ENCODE measurements at places on chromosomes 4 and X.

- DNase-seq: no peak
Observed at GRCh38 chrX:11352296-11352741, 59.1 kb downstream of the AMELX start.

DNA sequence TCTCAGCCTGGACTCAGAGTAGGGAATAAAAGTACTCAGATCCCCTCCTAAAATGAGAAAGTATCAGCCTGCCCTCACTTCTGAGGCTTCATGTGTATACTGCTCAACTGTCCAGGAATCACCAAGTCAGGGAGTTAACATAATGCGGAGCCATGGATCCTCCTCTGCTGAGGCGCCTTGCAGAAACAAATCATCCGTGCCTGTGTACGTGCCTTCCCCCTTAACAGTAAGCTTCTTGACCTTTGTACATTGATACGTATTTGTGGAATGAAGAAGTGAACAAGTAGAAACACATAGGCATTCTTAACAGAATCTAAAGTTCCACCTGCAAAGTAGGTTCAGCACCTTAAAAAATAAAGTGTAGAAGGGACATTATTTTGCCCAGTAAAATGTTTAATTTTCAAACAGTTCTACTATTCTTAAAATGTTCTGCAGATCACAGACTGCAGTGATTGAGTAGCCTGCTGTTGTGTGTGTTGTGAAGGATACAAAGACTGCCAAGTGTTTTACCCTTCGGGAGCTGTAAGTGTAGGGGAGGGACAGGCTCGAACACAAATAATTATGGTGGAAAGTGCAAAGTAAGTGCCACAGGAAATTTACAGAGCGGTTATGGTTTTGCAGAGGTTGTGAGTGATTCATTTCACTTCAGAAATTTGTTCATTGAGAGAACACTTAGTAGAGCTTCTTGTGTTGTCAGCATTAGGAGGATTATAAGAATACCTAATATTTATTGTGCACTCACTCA lies 61.9 kb downstream of the ARHGAP10 start:
- DNase-seq: no peak

DNA sequence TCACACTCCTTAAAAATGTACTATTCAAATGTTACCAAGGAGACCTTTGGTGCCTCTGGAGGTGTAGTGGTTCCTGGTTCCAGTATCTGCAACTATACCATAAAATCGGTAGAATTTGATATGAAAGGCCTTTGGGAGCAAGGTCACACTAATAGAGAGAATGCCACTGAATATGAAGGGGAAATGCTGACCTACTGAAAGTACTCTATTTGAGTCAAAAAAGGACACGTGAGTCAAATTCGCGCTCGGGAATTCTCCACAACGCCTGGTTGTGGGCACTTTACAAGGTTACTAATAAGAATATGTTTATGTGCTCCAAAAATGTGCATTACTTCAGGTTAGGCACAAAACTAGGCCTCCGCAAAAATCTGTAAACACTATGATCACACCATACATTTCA lies 39.5 kb upstream of the RELL1 start:
- DNase-seq: no peak

- DNase-seq: no peak
Observed at GRCh38 chr4:100063355-100063754, 113.3 kb upstream of the H2AZ1 start.

DNA sequence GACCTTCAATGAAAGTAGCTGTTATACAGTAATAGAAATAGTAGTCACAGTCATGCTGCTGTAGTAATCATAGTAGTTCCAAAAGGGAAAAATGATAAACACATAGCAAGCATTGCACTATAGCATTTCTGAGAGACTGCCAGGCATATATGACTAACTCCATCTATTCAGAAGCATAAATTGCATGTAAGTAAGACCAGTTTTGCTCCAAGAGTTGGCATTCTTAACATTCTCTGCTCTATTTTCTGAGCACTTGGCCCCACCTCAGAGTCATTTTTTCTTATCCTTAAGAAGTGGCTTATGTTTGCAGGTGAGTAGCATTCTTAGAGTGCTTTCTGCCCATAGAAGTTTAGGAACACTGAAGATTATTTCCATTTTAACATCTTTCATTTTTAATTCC lies 490.3 kb upstream of the TECRL start:
- DNase-seq: no peak

DNA sequence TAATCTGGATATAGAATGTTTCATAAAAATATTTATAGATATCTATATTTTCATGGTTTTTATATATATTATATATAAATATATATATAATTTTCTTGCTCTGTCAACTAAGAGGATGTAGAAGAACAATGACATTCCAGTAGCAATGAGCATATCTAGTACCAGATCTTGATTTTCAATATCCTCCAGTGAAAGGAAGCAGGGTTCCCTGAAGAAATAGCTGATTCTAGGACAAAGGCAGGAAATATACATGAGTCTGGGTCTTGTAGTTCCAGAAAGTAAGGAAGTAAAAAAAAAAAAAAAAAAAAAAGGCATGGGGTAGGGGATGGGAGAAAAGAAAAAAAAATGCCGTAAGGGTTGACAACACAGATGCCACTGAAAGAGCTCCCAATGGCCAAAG lies 241.4 kb downstream of the RASL11B start:
- no peak for DNase-seq

GRCh38 chr4:159416073-159416472 lies 313.2 kb downstream of the RAPGEF2 start:
- DNase-seq: no peak

GRCh38 chr4:42633605-42634388 lies 23.1 kb downstream of the ATP8A1 start:
- no peak for DNase-seq

GRCh38 chr4:101593666-101594065 lies 196.9 kb upstream of the BANK1 start:
- DNase-seq: no peak

GRCh38 chr4:150140774-150141400 lies 62.6 kb downstream of the DCLK2 start:
- DNase-seq: no peak

GRCh38 chr4:43343298-43343697 lies 450.8 kb downstream of the GRXCR1 start:
- no peak for DNase-seq

- DNase-seq: no peak
Observed at GRCh38 chr4:110621839-110622751, 782 bp downstream of the PITX2 start.

GRCh38 chr4:37476256-37476655 lies 209.9 kb downstream of the RELL1 start:
- DNase-seq: no peak

DNA sequence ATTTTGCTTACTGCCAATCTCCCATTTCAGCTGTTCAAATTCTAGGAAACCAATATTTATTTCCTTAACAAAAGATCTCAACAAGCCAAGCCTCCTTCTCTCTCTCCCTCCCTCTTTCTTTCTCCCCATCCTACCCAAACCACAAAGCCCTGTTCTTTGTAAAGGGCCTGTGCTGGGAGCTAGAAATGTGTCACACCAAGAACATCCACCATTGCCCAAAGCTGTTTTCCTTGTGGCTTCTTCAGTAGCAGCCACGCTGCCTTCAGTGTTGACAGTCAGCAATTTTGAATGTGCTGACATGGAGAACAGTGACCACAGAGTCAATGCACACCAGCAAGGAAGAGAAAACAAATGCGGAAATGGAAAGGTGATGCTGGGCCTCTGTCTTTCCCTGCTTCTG lies 203.0 kb downstream of the MAML3 start:
- DNase-seq: no peak

GRCh38 chr4:151666501-151666900 lies 94.3 kb downstream of the GATB start:
- DNase-seq: no peak

GRCh38 chr4:74886484-74886883 lies 46.4 kb upstream of the PARM1 start:
- DNase-seq: no peak

- no peak for DNase-seq
Observed at GRCh38 chr4:121185960-121186359, 21.8 kb upstream of the TNIP3 start.

DNA sequence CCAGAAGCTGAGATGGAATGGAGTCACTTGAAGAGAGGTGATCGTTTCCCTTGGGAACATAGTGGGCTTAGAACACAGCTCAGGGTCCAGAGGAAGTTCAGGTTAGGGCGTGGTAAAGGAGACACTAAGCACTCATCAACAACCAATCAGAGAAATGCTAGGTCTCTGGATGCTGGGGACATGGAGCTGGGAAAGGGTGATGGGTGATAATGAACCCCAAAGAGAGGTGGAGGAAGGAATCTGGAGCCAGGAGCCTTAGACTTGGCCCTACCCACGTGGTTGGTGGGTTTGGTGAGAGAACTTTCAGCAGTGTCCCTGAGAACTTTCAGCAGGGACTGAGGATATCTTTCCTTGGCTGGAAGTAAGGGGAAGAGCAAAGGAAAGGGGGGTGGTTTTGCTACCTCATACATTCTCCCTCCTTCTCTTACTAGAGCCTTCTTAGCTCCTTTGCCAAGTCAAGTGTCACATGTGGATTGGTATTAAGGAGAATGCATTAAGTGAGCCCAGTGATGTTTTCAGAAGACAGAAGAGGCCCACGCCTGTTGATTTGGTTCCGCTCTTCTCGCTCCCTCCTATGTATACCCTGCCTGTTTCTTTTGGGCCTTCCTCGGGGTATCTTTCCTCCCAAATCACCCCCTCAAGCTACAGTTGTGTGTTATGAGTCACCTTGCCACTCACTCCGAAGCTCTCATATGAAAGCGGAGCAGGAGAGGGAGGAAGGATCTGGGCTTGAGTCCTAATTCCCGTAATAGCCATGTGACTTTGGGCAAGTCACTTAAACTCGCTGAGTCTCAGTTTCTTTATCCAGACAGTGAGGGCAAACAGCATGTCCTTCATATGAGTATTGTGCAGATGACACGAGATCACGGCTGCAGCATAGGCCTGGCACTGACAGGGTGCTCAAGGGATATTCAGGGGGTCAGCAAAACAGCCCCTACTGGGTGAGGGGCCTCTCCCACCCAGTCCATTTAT lies 63.1 kb downstream of the TSC22D3 start:
- DNase-seq: peak; percentile 57

Data from effector memory CD4-positive, alpha-beta T cell (primary cell).